ENCODE measurements at places on chromosomes 4 and X. TPM values are rescaled to one million over a fixed set of nuclear protein-coding genes. Genes with fewer than 3 reads are reported as not detected.

DNA sequence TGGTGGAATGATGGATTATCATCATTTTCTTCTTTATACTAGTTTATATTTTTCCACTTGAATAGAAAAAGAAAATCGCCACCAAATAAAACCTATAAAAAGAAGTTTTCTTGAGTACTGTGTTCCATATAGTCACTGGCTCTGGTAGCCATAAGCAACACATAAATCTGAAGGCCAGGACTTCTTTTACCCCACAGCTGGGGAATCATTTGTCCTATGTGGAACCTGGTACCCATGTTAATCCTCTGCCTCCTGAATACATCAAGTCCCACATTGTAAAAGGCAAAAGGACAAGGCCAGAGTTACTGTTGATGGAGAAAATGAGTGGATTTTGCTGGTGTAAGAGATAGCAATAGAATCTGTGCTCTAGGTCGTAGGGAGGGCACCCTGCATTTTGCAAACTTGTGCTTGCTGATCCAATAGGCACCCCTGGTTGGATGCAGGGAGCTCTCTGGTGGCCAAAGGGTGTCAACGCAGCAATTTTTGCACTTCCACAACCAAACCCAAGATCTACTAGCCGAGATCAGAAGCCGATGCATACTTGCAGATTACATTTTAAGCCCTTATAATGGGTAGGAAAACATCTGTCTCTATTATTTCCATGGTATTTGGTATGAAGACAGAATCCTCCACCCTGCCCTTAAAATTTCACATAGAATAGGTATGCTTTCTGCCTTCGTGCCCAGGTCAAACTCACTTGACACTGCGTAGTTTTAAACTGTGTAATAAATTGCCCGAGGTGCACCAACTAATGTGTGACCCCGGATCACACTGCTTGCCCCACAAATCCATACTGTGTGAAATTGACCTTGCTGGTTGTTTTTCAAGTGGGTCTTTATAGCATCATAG lies 146.2 kb upstream of the SCML1 start:
- peak; percentile 66 for DNase-seq

DNA sequence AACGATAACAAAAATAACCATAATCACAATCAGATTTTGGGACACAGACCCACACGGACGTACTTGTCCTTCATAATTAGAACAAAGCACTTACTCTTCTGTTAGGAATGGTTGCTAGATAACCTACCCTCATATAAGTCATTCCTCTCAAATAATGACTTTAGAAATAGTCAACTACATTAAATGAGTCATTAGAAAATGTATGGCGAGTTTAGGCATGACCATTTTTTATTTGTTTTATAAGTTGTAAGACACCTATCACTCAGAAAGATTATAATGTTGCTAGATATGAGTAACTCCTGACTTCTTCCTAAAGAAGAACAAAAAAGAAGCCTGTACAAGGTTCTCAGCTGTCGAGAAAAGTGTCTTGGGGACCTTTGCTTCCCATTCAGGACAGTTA lies 1637.5 kb upstream of the PCDH7 start:
- DNase-seq, result no peak

DNA sequence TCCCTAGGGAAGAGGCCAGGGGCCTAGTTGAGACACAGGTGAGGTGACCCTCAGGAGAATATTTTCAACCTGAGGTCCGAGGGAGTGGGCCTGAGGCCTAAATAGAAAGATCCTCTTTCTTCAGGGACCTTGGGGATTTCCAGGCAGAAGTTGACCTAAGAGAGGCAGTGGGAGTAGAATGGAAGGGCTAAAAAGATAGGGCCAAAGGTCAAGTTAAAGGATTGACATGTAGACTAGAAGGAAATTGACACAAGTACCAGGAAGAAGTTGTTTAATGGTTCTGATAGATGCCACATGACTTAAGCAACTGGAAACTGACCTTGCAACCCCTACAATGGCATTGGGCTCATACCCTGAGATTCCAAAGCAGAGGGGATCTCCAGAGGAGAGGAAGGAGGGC lies 76.9 kb downstream of the SHROOM3 start:
- DNase-seq, result no peak

DNA sequence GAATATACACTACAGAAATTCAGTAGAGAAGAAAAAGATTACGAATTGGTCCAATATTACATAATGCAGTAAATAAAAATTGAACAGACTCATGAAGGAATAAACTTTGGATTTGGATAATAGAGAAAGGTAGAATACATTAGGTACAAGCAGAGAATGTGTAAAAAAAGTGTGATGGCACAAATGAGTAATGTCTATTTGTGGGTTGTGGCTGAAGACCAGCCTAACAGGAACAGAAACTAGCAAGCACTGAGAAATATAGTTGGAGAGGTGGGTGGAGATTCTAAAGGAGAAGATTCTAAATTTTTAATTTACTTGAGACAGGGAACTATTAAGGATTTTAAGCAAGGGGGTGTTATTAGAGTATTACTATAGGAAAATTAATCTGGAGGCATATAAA lies 15.2 kb upstream of the CLOCK start:
- DNase-seq, result no peak

GRCh38 chr4:83109480-83110222 lies 4.9 kb downstream of the PLAC8 start:
- DNase-seq, result peak; percentile 30

- DNase-seq, result peak; percentile 31
Measured at GRCh38 chr4:100017637-100018310, 67.7 kb upstream of the H2AZ1 start.

Gene CAPN6
- total RNA-seq, result not detected

- DNase-seq, result peak; percentile 76
Measured at GRCh38 chr4:73589261-73589847, 30.9 kb downstream of the RASSF6 start.

Gene MAGEA2
- not detected for total RNA-seq

DNA sequence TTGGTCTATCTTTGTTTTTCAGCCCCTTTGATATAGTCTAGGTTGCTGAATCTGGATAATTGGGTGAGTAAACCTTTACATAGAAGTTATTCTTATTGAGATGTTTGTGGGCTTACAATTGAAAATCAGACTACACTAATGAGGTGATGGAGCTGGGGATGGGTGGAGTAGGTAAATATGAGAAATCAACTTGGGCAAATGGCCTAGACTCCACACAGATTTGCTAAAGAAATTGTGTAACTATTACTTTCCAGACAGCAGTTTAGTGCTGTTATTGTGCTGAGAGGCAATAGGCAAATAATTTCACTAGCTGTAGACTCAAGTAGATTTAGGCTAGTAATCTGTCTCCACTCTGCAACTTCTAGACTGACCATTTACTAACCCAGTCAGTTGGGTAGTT lies 8.2 kb downstream of the DIAPH2 start:
- DNase-seq, result no peak

Gene CCDC110
- 2.7 TPM for total RNA-seq

Gene MAP7D2
- total RNA-seq, result 0.23 TPM

GRCh38 chr4:158826057-158826456 lies 57.2 kb downstream of the FNIP2 start:
- no peak for DNase-seq
